Activated CD8-positive, alpha-beta T cell treated with anti-CD3 and anti-CD28 coated beads for 36 hours (primary cell): ENCODE measurements at places on chromosomes 16 and 17. TPM values are rescaled to one million over a fixed set of nuclear protein-coding genes. Genes with fewer than 3 reads are reported as not detected.

Gene NPIPB6
- 0.52 TPM for total RNA-seq

Gene TRPV3
- total RNA-seq, result 0.25 TPM

DNA sequence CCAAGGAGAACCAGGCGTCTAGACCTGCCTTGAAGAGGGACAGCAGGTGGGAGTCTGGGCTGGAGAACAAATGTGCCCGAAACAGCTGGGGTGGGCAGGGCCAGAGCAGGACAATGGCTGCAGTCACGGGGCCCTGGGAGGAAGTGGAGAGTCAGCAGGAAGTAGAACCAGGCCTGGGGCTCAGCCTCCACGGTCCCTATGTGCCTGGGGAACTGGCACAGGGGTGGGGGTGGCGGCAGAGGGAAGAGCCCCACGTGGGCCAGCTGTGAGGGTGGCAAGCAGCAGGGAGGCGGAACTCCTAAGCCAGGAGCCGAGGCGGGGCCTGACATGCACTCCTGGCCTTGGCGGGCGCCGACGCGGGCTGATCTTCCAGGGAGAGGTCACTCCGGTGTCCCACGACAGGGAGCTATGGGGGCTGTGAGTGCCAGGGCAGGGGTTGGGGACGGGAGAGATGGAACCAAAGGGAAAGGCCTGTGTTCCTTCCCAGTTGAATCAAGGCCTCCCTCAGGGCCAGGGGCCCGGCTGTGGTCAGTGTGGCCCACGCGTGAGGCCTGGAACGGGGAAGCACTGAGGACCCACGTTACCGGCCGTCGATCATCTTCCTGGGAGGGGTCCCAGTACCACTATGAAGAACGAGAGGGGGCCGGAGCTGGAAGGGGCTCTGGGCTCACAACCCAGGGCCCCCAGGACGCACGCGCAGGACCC lies 42.7 kb downstream of the TIMM22 start:
- DNase-seq, result no peak

DNA sequence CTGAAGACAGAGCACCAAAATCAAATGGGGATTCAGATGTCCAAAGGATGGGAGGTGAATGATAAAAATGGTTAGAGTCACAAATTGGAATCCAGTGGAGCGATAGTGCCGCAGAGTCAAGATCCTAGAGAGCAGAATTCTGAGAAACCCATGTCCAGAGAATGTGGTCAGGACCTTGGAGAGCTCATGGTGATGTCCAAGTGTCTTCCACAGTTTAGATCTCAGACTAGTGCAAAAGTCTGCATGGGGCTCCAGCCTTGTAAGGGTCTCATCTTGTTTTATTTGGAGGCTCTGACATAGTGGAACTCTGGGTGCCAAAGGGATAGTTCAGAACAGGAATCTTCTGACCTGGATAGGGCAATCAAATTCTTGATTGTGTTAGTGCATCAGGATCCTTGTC lies 245.9 kb upstream of the HSBP1 start:
- DNase-seq, result no peak

Gene KRTAP9-8
- not detected for total RNA-seq
